HepG2 (cell line): ENCODE measurements at places on chromosomes 4 and X.

- DNase-seq, result peak; percentile 1
These were observed 30.2 kb downstream of the OFD1 start for GRCh38 chrX:13764765-13765164.

- no peak for DNase-seq
These were observed 65.6 kb downstream of the DCAF8L1 start for GRCh38 chrX:27915617-27916016.

GRCh38 chr4:189232274-189232673 lies 708.4 kb upstream of the FRG1 start:
- no peak for DNase-seq

- DNase-seq, result no peak
These were observed 1571.9 kb downstream of the ADGRL3 start for GRCh38 chr4:62771983-62772557.

DNA sequence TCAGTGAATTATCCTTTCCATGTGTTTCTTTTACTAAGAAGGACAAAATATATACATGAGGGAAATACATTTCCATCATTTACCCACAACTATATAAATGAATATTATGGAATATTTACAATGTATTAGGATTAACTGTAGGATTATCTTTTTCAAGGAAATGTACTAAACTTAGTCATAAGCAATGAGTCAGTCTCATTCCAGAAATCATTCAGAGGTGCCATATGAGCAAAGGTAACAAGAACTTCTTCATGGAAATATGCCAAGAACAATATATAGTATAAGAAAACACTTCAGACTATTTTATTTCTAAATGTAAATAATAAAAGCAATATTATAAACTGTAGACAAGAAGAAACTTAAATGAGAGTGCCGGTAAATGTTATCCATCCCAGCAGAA lies 67.1 kb downstream of the USP38 start:
- DNase-seq, result no peak

DNA sequence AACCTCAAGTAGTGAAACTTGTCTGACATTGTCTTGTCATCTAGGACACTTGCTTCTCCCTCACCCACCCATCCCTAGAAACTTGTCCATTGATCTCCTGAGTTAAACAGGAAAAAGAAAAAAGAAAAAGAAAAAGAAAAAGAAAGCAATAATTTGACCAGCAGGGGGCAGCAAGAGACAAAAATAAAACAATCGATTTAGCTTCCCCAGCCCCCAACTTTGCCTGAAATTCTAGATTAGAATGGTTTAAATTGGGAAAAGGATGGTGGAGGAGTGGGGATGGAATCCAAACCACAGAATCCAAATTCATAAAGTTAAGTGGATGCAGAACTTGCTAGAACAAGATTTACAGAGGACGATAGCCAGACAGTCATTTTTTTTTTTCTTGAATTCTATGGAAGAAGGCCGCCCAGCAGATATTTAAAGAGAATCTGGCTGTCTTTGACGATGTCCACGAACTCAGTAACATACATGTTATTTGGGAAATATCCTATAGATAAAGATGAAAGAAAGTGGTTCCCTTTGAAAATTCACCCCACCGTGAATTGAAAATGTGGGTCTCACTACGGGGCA lies 282.9 kb downstream of the USP46 start:
- peak; percentile 45 for DNase-seq

DNA sequence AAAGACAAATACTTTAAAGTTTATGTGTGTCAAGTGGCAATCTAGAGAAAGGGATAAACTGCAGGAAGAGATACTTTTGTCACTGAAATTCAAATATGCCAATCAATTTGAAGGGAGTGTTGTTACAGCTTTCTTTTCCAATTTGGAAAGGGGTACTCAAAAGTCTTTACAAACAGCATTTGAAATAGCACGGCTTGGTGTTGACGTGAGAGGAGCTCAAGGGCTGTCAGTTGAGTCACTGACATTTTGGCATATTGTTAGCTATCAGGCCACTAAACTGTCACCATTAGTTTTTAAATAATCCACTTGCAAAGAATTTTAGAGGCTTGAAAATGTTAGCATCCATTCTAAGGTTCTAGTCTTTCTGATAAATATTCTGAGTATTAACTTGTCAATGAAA lies 698.4 kb downstream of the IL1RAPL1 start:
- DNase-seq, result no peak

- no peak for DNase-seq
These were observed 82.0 kb downstream of the ATP8A1 start for GRCh38 chr4:42574870-42575430.

- no peak for DNase-seq
These were observed 763.7 kb downstream of the PDHA2 start for GRCh38 chr4:96603641-96604040.

DNA sequence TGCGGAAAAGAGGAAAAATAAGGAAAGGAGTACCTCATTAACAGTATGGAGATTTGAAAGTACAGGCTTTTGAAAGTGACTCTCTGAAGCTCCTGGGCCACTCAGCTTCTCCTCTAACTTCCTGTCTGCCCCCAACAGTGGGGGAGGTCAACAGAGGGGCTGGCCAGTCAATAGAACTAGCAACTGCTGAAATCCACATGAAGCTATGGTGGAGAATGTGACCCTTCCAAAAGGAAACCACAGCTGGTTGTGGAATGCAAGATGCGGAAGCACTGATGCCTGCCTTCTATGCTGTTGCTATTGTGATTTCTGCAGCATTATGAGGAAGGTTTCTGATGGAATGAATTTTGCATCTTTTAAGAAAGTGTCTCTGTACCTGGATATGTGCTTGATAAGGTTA lies 2.4 kb downstream of the CORIN start:
- DNase-seq, result no peak

DNA sequence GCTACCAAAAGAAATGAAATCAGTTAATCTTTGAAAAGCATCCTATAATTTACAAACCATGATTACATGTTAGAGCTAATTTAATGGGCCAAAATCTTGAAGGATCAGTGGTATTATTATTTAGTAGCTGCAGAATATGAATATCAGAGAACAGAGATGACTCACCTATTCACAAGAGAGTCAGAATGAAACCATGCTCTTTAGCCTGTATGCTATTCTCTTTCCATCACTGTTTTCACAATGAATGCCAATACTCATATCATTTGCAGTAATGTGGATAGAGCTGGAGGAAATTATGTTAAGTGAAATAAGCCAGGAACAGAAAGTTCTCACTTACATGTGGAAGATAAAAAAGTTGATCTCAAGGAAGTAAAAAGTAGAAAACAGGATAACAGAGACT lies 414.1 kb downstream of the CENPC start:
- DNase-seq, result no peak

- no peak for DNase-seq
These were observed 54.4 kb upstream of the FTHL17 start for GRCh38 chrX:31126205-31126604.

DNA sequence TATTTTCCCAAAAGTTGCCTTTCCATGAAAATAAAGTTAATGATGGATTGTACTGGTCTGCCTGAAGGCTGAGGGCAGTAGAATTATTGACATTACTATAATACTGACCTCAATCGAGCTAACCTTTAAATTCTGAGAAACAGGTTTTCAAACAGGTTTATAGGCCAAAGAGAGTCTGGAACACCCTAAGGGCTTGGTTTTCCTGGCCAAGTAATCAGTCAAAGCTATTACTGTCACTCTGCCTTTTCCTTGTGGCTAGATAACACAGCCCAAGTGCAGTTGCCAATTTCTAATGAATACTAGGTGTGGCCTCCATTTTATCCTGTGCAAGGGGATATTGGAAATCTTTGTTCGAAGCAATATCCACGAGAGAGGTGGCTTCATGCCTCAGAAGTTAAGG lies 75.2 kb downstream of the INTS12 start:
- no peak for DNase-seq

DNA sequence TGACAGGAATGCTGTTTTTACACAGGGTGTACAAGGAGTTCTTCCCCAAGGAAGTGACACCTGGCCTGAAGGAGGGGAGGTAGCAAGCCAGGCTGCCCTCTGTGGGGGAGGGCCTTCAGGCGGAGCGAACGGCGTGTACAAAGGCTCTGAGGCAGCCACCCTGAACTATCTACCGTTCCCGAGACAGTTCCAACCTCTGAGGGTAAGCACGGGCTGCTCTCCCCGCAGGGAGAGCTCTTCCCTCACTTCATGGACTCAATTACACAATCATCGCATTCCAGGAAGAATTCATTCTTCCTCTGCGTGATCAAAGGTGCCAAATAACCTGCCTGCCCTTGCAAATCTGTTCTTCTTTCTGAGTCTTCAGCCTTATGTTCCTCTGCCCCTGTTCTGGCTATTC lies 4.8 kb downstream of the ELK1 start:
- DNase-seq, result no peak

GRCh38 chr4:56130606-56131155 lies 181.9 kb downstream of the CEP135 start:
- DNase-seq, result no peak

DNA sequence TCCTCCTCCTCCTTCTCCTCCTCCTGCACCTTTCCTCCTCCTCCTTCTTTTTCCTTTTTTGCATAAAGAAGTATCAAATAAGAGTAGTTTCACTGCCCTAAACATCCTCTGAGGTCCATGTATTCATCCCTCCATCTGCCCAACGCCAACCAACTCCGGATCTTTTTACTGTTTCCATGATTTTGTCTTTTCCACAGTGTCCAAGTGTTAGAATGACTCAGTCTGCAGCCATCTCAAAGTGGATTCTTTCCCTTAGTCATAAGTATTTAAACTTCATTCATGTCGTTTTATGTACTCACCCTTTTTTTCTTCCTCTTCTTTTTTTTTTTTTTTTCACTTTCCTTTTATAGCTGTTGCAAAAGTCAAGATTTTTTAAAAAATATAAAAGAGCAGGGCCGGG lies 12.9 kb downstream of the CSF2RA start:
- DNase-seq, result no peak

GRCh38 chr4:37516057-37516775 lies 170.0 kb downstream of the RELL1 start:
- DNase-seq, result no peak

- no peak for DNase-seq
These were observed 51.7 kb upstream of the CLNK start for GRCh38 chr4:10736266-10736665.

GRCh38 chr4:25816591-25817058 lies 46.2 kb downstream of the SEL1L3 start:
- no peak for DNase-seq

DNA sequence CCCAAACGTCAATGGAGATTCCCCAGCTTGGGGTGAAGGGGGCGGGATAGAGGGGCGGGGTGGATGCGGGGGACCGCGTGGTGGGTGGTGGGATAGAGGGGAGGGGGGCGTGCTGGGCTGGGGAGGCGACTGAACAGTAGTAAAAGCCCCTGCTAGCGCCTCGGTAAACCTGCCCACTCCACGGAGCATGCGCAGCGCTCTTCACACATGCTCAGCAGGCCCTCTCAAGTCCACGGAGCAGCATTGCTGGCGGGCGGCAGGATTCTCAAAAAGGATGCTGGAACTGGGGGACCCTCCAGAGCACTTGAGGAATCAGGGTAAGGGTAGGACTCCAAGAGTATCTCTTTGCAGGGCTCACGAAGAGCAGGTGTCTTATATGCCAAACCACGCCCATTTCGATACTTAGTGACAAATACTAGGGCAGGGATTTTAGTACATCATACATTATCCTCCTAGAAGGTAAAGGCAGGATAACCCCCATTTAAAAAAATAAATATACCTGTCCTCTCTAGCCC lies 378 bp upstream of the RPS6KA6 start:
- no peak for DNase-seq

DNA sequence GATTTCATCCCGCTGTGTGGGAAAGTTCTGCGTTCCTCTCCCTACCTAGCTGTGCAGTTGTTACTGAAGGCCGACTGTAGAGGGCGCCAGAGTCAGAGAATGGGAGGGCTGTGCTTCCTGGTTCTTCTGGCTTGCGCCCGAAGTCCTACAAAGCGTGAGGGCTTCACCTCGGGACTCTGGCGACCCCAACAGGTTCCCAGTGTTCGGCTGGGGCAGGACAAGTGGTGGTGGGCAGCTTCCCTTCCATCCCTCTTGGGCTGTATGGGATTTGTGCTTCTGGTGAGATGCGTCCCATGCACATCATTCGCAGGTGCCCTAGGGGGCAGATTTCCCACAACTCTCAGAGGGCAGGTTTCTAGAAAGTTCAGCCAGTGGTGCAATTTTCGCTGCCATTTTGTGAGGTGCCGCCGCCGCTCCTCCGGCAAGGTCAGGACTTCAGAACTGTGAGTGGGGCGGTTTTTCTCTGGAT lies 27.3 kb downstream of the CT45A1 start:
- DNase-seq, result peak; percentile 5

DNA sequence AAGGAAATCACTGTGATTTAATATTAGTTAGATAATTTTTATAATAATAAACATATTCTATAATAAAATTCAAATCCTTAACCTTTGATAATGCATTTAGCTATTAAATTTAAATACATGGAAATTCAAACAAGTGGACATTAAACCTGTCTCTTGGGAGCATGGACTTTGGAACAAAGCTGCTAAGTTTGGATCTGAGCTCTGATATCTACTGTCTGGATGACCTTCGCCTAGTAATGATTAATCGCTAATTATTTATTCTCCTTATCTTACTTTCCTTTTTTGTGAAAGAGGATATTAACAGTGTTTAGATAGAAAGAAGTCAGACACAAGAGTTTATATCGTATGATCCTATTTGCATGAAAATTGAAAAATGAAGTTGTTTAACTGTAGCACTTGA lies 980.9 kb downstream of the FSTL5 start:
- peak; percentile 22 for DNase-seq

GRCh38 chrX:25005382-25006185 lies 10.2 kb downstream of the ARX start:
- DNase-seq, result no peak

- peak; percentile 0 for DNase-seq
These were observed 28.3 kb downstream of the AGTR2 start for GRCh38 chrX:116198810-116199209.

GRCh38 chrX:149296092-149296491 lies 209.0 kb downstream of the IDS start:
- no peak for DNase-seq

DNA sequence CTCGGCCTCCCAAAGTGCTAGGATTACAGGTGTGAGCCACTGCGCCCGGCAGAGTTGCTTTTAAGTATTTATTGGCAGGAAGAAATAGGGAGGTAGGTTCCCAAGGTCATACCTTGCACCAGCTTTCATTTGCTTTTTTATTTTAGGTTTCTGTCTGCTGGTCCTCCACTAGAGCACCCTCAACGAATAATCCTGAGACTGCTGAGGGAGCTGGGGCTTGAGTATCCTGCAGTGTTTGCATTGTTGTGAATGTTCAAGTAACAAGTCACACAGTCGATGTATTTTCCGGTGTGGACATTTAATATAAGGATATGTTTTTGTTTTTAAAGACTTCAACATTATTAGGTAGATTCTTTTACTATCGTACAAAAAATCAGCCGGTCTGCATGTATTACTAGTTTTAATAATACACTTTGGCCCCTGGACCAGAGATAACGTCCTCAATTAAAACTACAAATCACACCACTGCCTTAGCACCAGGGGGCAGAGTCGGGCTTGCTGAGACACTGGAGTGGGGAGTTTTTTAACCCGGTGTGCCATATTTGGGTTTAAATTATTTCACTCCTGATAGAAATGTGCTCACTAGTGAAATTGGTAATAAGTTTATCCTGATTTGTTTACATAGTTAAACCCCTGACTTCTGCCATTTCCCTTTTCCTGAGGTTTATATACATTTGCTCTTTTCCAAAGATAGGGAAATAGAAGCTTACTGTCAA lies 11.6 kb downstream of the SMIM20 start:
- DNase-seq, result peak; percentile 36

GRCh38 chr4:183852910-183853547 lies 52.1 kb upstream of the STOX2 start:
- no peak for DNase-seq
